Lower lobe of right lung (tissue), 2 donors: ENCODE measurements at places on chromosomes 4 and X. TPM values are rescaled to one million over a fixed set of nuclear protein-coding genes. Genes with fewer than 3 reads are reported as not detected.

GLRA2 gene
- total RNA-seq = not detected

KIF4A gene
- 0.86 TPM for total RNA-seq

GC gene
- 0.86 TPM for total RNA-seq

SPP1 gene
- 8.0 TPM for total RNA-seq
